ENCODE measurements at places on chromosomes 11 and 22. TPM values are rescaled to one million over a fixed set of nuclear protein-coding genes. Genes with fewer than 3 reads are reported as not detected.

OR56A4 gene
- total RNA-seq: not detected

STT3A gene
- total RNA-seq: 114 TPM

PATE2 gene
- total RNA-seq: not detected

KRTAP5-2 gene
- not detected for total RNA-seq

VSIG10L2 gene
- total RNA-seq: not detected

GRM5 gene
- total RNA-seq: not detected

OR52N4 gene
- total RNA-seq: 1.1 TPM

MTNR1B gene
- not detected for total RNA-seq

TSPO gene
- total RNA-seq: 103 TPM

SYTL2 gene
- total RNA-seq: 11.2 TPM

SHANK3 gene
- total RNA-seq: 0.16 TPM

DNAJB7 gene
- total RNA-seq: not detected

GAL3ST1 gene
- not detected for total RNA-seq

ELMOD1 gene
- not detected for total RNA-seq

All from activated CD8-positive, alpha-beta T cell treated with anti-CD3 and anti-CD28 coated beads for 36 hours (primary cell).